GM23338 (cell line): ENCODE measurements at places on chromosomes 5 and 9. TPM values are rescaled to one million over a fixed set of nuclear protein-coding genes. Genes with fewer than 3 reads are reported as not detected.

The CBY3 gene
- polyA plus RNA-seq, result 0.37 and 0.38 TPM in 2 replicates

- H3K27me3 ChIP-seq, result no peaks in the 10 kb centered on the region
- H3K4me3 ChIP-seq, result no peak overlapping the region
- no peak for DNase-seq
- no peaks in the 10 kb centered on the region for H3K36me3 ChIP-seq
- peaks cover 7% of the 10 kb centered on the region; the same call in 1 of the 2 replicates for H3K4me1 ChIP-seq
- H3K27ac ChIP-seq, result no peak overlapping the region
Measured at GRCh38 chr9:110971705-110972104, 66.6 kb downstream of the LPAR1 start.

DNA sequence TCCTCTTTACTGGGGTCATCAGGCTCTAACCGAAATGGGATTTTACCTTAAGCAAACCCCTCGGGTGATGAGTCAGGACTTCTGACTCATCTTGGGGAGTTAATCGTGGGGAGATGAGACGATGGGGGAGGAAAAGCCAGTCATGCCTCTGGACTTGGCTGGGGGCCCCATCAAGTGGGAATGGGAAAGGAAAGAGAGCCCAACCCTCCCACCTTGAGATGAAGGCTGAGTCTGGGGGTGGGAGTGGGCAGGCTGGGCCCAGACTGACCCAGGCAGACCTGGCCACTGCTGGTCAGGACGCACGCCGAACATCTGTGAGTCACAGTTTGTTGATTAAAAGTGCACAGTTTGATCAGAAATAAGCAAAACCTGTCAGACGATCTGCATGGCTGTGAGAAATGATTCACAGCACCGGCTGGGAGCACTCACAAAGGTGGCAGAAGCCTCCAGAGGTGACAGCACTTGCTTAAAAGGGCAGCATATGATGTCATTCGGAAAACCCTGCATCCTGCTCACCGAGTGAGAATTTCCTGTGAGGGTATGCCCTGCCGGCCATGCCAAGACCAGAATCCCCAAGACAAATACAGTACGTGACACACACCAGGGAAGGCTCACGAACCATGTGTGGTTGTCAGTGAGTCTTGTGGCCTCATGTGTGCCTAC lies 50.0 kb upstream of the SLC25A51 start:
- no peaks in the 10 kb centered on the region for H3K4me1 ChIP-seq
- H3K27me3 ChIP-seq, result no peaks in the 10 kb centered on the region
- no peak overlapping the region for H3K4me3 ChIP-seq
- H3K27ac ChIP-seq, result no peak overlapping the region
- H3K36me3 ChIP-seq, result no peaks in the 10 kb centered on the region
- no peak for DNase-seq

DNA sequence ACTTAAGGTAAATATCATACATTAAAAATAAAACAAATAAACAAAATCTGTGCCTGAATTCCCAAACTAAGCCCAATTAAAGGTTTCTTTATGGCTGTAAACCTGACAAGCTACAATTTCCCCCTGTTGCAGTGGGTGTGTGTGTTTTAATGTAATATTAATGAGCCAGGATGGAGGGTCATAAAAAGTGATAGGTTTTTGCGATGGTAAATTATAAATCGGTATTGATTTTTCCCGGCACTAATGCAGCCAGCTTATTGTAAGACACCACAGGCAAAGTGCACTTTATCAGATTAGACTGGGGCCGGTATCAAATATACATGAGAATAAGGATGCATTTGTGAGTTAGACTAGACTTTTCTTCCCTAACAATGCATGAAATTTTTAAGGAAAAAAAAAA lies 120.4 kb downstream of the EBF1 start:
- no peaks in the 10 kb centered on the region for H3K27me3 ChIP-seq
- no peak for DNase-seq
- H3K4me1 ChIP-seq, result peaks cover 14% of the 10 kb centered on the region
- H3K27ac ChIP-seq, result no peak overlapping the region

- H3K4me3 ChIP-seq, result no peak overlapping the region
- no peak for DNase-seq
- H3K27me3 ChIP-seq, result no peaks in the 10 kb centered on the region
- peaks cover under 1% of the 10 kb centered on the region; the same call in 1 of the 2 replicates for H3K4me1 ChIP-seq
Measured at GRCh38 chr5:93401634-93402213, 179.3 kb downstream of the NR2F1-AS1 start.
